Skeletal muscle cell (primary cell): ENCODE measurements at places on chromosomes 7 and 10.
A peak's percentile ranks its signal among the peaks of the same experiment; 100 is the strongest.

DNA sequence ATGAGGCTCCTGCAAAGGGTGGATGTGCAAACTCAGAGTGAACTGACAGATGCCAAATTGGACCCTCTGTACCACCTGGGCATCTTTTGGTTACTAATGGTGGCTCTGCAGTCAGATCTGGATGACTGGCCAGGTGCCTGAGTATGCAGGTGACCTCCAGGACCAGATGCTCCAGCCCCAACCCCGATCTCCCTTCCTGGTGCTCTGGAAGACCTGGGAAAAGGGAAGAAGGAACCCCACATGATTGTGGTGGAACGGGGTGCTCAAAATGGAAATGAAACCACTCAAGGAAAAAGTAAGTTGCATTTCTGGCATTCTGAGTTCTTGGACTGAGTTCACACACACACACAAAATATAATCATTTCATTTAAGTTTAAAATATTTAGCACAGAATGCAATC, 9.8 kb upstream of the AEBP1 start:
- no peak for DNase-seq

DNA sequence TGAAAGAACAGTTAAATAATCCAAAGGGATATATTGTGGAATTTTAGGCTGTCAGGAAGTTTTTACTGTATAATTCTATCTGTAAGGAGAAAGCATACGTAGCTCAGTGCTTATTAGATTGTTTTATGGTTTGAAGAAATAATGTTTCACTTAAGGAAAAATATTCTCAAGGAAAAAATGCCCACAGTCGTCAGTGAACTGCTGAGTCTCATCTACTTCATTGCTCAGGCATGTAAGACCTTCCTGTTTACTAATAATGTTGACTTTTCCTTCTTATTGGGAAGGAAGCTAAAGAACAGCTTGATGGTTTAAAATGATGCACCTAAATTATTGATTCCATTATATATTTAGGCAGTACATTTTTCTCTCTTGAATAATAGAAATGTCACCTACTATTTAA, 304.2 kb downstream of the SDK1 start:
- DNase-seq, result no peak

GRCh38 chr10:131948501-131948900, 33.2 kb downstream of the BNIP3 start:
- no peak for DNase-seq

DNA sequence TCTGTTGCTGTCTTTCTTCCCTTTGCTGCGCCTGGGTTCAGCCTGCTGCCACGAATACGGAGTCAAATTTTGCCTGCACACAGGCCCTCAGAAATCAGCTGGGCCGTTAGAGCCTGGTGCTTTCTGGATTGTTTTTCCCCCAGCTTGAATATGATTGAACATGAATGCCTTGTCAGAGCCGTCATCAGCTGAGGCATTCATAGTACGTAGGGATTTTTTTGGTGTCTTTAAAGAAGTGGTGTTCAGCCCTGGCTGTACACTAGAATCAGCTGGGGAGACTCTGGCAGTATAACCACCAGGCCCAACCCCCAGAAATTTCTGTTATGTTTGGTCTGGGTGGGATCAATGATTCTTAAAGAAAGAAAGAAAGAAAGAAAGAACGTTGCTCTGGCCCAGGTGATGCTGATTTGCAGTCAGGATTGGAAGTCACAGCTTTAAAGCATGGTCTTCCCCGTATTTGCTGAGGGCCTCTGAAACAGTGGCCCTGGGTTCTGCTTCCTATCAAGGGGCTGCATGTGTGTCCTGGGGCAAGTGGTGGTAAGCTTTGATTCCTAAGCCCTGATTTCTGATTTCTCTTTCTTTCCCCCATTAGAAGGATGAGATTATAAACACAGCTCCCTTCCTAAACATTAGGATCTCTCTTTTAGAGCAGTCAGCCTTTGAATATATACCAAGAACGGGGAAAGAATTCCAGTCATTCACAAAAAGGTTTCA, 24.7 kb downstream of the NUB1 start:
- DNase-seq, result no peak

DNA sequence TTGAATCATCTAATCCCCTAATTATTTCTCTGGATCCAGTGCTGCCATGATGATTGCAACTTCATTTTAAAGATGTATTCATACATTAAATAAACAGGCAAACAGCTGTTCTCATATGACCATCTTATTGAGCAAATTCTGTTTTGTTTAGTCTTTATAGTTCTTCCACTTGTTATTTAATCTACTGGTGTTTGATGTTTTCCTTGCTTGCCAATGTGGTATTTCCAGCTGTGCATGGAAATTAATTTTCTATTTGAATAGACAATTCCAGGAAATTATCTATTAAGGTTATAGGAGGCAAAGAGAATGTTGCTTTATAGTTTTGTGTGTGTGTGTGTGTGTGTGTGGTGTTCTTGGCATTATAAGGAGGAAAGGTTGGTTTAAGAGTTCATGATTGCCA, 167.0 kb upstream of the PRPS1L1 start:
- no peak for DNase-seq

DNA sequence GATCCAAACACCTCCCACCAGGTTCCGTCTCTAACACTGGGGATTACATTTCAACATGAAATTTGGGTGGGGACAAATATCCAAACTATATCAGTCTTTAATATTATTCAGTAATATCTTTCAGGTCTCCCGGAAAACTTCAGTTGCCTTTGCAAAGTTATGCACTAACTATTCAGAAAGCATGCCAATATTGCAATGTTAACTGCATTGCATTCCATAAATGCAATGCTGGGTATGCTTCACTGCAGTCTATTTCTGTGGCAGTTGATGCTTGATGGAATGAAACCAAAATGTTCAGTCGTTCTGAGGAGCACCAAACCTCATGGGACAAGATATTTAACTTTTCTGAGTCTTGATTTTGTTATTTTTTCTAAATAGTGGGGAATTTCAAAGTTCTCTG, 147.5 kb downstream of the SLC16A9 start:
- no peak for DNase-seq

GRCh38 chr7:130124711-130125110, 54.4 kb downstream of the KLHDC10 start:
- no peak for DNase-seq

DNA sequence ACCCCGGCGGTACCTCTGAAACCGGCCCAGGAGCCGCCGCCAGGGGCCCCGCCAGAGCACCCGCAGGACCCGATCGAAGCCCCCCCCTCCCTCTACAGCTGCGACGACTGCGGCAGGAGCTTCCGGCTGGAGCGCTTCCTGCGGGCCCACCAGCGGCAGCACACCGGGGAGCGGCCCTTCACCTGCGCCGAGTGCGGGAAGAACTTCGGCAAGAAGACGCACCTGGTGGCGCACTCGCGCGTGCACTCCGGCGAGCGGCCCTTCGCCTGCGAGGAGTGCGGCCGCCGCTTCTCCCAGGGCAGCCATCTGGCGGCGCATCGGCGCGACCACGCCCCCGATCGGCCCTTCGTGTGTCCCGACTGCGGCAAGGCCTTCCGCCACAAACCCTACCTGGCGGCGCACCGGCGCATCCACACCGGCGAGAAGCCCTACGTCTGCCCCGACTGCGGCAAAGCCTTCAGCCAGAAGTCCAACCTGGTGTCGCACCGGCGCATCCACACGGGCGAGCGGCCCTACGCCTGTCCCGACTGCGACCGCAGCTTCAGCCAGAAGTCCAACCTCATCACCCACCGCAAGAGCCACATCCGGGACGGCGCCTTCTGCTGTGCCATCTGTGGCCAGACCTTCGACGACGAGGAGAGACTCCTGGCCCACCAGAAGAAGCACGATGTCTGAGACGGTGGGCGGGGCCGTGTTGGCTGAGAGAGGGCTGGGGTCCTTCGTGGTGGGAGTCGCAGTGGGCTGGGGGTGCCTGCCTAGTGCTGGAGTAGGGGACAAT, 3.8 kb downstream of the REPIN1 start:
- DNase-seq, result no peak

GRCh38 chr10:124383496-124383895, 35.2 kb downstream of the OAT start:
- no peak for DNase-seq

- DNase-seq, result no peak
Measured at GRCh38 chr7:135822376-135822775, 73.8 kb upstream of the FAM180A start.

GRCh38 chr7:151125470-151125845, 39.2 kb downstream of the AGAP3 start:
- no peak for DNase-seq

DNA sequence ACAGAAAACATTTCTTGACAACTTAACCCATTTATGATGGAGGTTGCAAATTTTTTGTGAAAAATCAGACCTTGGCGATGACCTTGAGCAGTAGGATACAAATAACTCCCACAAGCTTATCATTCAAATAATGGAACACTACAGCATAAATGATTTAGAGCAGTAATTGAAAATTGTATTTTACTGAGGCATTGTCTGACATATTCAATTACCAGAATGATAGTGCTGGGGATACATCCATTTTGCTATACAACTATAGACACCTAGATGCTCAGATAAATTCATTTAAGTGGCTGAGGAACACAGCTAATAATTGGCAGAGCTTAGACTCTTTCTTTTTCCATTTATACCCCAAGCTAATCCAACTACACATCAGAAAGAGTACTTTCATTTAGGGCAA, 18.9 kb downstream of the TWIST1 start:
- no peak for DNase-seq

- no peak for DNase-seq
Measured at GRCh38 chr7:36338256-36338655, 51.4 kb upstream of the ANLN start.

GRCh38 chr7:96700516-96700915, 9.1 kb downstream of the SEM1 start:
- no peak for DNase-seq

DNA sequence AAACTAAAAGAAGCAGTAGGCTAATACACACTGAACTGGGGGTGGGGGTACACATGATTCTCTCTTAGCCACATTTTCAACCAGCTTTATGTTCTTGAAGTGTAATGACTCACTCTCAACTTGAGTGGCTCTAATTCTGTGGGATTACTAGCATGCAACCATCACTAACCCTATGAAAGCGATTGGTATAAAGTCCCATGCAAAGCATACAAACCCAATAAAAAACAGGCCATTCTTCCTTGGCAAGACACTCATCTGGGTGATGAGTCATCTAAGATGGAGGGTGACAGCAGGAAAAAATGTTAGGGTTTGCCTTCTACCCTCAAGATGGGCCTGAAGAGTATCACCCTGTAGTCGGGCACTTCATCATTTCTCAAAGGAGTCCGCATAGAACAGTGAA, 14.9 kb upstream of the PON3 start:
- peak; percentile 12 for DNase-seq

DNA sequence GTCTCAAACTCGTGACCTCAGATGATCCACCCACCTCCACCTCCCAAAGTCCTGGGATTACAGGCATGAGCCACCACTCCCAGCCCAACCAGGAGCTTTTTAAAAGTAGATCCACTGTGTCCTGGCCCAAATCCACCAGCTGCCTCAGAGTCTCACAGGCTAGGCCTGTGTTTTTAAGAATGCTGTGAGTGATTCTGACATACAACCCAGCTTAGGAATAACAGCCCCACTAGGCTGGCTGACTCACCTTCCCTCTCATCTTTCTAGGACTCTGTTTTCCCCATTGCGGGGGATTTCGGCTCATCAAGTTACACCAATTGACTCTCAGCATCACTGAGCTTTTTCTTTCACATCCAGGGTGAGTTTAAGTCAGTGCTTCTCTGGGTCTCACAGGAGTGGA, 207.6 kb downstream of the SKIDA1 start:
- DNase-seq, result peak; percentile 82

- no peak for DNase-seq
Measured at GRCh38 chr7:93503088-93503487, 71.4 kb downstream of the CALCR start.

- DNase-seq, result peak; percentile 36
Measured at GRCh38 chr10:3323865-3324498, 151.4 kb upstream of the PITRM1 start.

DNA sequence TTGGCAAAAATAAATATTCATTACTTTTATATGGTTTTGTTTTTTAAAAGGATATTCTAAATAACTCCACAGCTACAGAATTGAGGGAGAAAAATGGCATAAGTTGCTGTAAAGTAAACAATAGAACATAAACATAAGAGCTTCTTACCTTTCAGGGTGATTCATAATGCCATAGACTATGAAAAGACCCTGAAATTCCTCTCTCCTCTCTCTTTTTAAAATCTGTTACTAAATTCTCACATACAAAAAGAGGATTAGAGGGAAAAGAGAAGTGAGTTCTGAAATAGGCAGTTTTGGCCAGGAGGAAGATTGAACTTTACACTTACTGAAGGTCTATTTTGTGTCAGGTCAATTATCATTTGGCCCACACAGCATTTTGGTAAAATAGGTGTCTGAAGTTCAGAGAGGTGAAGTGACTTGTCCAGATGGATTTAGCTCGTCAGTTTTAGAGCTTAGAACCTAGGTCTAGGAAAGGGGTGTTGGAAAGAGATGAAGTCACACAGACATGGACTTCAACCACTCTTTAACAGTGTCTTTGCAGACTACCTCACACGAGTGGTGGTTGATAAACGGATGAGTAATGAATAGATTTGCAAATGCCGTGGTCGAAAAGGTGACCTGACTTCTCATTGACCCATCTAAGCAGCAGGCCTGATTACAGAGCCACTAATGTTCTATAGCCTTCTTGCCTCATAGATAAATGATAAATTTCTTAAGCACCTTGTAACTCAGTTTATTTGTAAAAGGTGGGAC, 190.6 kb upstream of the CCDC6 start:
- no peak for DNase-seq

GRCh38 chr10:31134311-31134952, 102.8 kb upstream of the ZNF438 start:
- no peak for DNase-seq

GRCh38 chr10:102581981-102582580, 62.2 kb upstream of the TRIM8 start:
- DNase-seq, result no peak

- no peak for DNase-seq
Measured at GRCh38 chr7:3956949-3957348, 655.9 kb downstream of the SDK1 start.

GRCh38 chr7:12220389-12221046, 9.4 kb downstream of the TMEM106B start:
- no peak for DNase-seq

GRCh38 chr10:51124852-51125251, 50.6 kb downstream of the PRKG1 start:
- no peak for DNase-seq

DNA sequence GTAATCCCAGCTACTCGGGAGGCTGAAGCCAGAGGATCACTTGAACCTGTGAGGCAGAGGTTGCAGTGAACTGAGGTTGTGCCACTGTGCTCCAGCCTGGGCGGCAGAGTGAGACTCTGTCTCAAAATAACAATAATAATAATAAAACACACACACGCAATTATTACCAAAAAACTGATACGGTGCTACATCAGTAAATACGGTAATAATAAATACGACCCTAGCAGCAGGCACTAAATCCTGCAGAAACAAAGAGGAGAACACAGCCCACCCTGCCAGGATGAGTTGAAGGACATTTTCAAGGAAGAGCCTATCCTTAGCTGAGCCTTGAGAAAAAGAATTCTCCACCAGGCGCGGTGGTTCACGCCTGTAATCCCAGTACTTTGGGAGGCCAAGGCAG, 34.4 kb upstream of the GTF2I start:
- no peak for DNase-seq

DNA sequence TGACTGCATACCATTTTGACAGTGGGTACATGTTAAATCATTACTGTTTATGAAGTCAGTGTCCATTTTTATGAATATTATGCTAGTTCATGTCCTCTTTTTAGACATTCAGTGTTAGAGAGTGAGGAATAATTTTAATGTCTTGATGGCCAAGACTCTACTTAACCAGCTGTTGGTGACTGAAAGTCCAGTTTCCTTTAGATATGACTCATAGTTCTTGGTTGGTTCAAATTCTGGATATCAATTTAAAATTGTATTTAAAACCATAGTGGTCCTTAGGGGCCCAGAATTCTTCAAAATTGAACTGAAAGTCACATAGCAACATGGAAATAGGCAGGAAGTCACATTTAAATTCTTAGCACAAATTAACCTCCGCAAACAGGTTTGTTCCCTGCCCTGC, 196.5 kb upstream of the PRPS1L1 start:
- DNase-seq, result no peak
